Activated effector memory CD4-positive, alpha-beta T cell treated with anti-CD3 and anti-CD28 coated beads, Interleukin-2, amount 50 U/mL, for 16 hours (primary cell): ENCODE measurements at places on chromosomes 3 and 15.

DNA sequence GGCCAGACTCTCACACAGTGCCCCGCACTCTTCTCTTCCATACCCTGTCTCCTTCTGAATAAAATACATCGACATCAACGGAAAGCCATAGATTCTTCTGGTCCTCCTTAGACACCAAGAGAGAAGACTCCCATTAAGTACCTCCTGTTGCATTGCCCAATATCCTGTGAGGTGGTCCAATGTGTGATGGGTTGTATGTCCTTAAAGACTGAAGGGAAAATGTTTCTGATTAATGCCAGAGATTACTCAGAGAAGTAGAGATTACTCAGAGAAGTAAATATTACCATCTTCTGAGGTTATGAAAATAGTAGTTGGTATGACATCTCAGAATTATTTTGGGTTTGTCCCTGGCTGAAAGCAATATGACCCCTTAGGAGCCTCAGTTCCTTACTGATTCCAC lies 60.8 kb upstream of the GALNT15 start:
- DNase-seq, result no peak

- DNase-seq, result no peak
Observed at GRCh38 chr3:95217661-95218060, 1154.8 kb downstream of the NSUN3 start.

- no peak for DNase-seq
Observed at GRCh38 chr15:88029696-88030095, 226.8 kb downstream of the NTRK3 start.

DNA sequence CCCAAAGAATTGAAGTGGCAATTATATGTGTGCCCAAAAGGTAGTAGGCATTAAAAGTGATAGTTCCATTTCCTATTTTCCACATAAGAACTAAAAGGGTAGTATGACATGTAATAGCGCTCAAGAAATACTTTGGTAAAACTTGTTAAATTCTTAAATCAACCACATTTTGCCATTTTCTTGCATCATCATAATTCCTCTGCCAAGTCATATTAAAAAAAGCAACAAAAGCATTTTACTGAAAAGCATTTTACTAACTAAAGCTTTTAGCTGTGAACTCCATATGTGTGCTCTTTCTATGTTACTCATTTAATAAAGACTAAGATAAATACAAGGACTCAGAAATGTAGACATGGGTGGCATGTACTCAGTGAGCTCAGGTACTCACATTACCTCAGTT lies 70.1 kb downstream of the GPR160 start:
- no peak for DNase-seq

- DNase-seq, result no peak
Observed at GRCh38 chr3:9387322-9387655, 10.1 kb upstream of the SETD5 start.

- no peak for DNase-seq
Observed at GRCh38 chr15:67036775-67037555, 28.4 kb upstream of the SMAD3 start.

DNA sequence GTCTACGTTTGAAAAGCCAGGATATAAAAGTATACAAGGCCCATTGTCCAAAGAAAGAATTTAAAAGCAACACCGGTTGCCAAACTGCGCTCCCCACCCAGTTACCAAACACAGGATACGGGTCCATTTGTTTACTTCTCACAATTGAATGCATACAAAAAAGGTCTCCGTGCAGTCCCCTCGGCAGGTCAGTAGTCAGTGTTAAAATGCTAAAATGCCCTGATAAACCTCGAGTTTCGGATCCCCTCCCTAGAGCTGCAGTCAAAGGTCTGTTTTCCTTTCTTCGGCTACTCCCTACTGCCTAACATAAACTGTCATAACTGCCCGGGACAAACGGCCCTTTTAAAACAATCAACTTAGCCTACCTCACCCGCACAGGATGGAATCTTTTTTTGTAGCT lies 534.6 kb downstream of the FOXP1 start:
- no peak for DNase-seq

DNA sequence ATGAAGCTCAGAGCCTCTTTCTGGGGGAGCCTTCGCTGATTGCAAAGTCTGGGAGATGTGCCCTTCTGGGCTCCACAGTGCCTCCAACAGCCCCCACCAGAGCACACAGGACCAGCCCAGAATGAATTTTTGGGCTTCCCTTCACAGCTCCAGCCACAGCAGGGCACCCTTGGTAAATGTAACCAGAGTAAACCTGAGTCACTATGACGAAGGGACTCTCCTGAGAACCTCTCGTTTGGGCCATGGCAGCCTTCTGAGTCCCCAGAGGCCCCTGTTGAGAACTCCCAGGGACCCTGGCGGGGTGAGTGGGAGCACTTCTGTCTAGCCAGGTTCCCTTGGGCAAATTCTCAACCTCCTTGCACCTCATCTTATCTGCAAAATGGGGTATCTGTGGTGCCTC lies 20.8 kb downstream of the FAM3D start:
- DNase-seq, result no peak

DNA sequence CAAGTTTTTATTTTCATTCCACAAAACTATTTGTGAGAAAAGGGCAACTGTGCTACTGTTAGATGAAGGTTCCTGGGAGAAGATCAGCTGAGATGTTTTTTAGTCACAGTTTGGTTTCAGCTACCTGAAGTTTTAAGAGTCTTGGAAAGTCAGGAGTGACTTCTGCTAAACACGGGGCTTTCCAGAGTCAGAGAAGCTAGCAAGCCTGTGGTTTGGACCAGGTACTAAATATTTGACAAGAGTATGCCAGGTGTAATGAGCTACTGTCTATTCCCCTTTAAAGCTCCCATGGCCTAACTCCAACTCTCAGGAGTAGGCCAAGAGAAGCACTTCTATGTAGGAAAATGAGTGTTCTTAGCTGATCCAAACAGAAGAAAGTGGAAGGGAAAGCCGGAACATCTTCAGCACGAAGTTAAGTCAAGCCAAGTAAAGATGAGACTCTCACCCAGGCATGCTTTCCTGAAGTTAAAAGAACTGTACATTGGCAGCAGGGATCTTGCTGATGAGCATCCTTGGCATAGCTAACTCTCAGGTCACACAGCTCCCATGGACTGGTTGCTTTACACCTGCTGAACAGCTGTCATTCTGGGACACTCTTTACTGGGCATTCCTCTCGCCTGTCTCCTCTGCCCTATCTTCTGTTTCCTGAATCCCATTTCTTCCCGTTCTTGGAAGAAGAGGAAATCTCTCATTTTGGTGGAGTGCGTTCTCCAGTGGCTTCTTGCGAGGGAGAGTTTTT lies 22.5 kb downstream of the TM4SF18 start:
- DNase-seq, result no peak

- no peak for DNase-seq
Observed at GRCh38 chr3:3848923-3849275, 49.7 kb downstream of the LRRN1 start.

GRCh38 chr15:34331809-34332208 lies 5.8 kb downstream of the SLC12A6 start:
- no peak for DNase-seq

GRCh38 chr3:171932153-171932611 lies 89.0 kb downstream of the TMEM212 start:
- DNase-seq, result no peak
